ENCODE measurements at places on chromosomes 3 and 15.
A peak's percentile ranks its signal among the peaks of the same experiment; 100 is the strongest.

- peak; percentile 37 for DNase-seq
These were observed 87.3 kb upstream of the ROPN1 start for GRCh38 chr3:124078953-124079911.

DNA sequence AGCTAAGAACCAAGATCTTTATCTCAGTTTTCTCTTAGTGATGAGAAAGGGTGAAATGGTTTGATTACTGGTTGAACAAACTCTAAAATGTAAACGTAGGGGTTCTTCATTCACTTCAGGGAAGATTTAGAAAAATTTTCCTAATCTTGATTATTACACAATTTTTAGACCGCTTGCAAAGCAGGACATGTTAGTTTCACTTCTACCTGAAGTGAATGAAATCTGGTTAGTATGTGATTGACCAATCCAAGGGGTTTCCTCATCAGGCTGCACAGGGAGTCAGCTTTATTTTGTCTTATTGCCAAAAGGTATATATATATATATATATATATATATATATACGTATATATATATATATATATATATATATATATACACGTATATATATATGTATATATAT is 740.4 kb downstream of the TUSC7 start:
- no peak for DNase-seq

DNA sequence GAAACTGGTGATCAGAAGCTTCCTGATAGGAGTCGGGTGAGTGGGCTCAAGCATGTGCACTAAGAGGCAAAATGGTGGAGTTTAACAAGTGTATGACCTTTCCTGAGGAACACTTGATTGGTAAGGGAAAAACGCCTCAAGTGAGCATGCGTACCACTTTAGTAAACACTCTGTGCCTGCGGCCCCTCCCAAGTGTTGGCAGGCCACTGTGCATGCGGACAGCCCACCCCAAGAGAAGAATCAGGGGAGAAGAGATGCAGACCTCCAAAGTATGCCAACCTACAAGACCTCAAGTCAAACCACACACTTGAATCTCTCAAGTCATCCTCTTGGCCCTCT is 122.3 kb downstream of the CTNNB1 start:
- no peak for DNase-seq

DNA sequence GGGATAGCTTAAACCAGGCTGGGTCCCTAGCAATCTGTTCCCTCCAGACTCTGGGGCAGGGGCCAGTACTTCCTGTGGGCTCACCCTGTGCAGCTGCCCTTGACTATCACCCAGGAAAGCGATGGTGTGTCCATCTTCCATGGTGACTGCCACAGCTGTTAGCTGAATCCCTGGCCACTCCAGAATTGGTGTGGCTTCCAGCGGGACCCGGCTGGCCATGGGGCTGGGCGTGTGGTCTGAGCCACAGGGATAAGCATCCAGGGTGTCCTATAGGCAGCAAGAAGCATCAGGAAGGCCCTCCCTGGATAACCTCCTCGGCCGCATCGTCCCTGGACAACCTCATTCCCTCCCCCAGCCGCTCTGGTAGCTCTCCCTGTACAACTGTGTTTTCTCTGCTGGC is 7.2 kb downstream of the PLXNB1 start:
- no peak for DNase-seq

All from GM12865 (cell line).